Frontal cortex (tissue), 4 donors: ENCODE measurements at places on chromosomes 3 and 15.
A peak's percentile ranks its signal among the peaks of the same experiment; 100 is the strongest.

- DNase-seq: no peak
These were observed 80.9 kb downstream of the LRRC3B start for GRCh38 chr3:26703519-26703918.

DNA sequence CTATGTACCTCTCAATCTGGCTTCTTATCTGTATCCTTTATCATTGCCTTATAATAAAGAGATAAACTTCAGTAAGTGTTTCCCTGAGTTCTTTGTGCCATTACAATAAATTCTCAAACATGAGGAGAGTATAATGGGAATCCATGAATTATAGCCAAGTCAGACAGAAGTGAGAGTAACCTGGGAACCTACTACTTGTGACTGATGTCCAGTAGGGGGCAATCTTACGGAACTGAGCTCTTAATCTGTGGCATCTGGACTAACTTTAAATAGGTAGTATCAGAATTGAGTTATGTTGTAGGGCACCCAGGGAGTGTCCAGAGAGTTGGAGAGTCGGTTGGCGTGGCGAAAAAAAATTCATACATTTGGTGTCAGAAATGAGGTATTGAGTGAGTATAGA lies 542.6 kb downstream of the ZBBX start:
- DNase-seq: no peak

DNA sequence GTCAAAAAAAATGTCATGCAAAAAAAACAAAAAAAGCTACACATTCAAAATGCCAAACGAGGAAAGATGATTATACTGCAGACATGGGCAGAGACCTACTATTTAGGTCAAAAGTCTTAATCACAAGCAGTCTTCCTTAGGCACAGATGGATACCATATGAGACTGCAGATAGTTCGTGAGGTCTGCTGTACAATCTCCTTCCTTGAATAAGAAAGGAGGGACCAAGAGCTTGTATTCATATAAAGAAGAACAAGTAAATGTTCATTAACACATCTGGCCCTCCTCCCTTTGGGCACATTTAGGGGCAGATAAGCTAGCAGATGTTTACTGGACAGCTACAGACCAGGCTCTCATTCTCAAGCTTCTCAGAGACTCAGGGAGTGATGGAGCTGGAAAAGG lies 45.3 kb downstream of the ANXA2 start:
- no peak for DNase-seq

DNA sequence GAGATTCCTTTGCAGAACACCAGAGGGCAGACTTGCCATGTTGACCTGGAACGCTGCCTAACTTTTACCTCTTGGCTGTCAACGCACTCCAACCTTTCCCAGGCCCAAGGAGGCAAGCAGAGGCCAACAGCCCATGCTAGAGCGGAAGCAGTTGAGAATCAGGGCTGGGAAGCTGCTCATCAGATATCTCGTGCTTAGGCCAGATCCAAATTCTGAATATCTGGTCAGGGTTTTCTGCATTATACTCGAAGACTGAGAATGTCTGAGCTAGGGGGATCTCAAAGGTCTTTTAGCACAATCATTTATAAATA lies 2.5 kb downstream of the XIRP1 start:
- peak; percentile 85 for DNase-seq

GRCh38 chr15:58399739-58400138 lies 32.1 kb upstream of the LIPC start:
- no peak for DNase-seq

DNA sequence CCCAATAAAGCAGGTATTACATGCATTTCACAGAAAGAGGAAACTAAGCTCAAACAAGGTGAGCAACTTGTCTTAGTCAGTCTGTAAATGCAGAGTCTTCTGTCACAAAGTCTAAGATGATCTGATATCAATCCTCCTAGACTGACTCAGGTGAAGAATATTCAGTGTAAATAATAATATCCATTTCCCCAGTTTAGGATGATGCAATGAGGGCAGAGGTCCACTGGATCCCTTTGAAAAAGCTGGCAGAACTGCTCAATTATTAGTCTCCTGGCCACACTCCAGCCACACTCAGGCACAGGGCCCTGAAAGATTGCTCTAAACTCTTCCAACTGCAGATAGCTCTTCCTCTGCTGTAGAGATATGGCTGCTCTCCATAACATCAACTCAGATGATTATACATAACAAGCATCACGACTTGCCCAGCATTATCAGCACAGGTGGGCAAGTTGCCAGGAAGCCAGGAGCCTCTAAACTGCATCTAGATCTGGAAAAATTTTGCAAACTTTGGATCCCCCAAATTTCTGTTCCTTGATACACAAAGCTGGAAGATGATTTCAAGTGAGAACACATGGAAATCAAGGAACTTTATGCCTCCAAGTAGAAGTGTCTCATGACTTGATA lies 129.8 kb upstream of the CPNE4 start:
- no peak for DNase-seq

DNA sequence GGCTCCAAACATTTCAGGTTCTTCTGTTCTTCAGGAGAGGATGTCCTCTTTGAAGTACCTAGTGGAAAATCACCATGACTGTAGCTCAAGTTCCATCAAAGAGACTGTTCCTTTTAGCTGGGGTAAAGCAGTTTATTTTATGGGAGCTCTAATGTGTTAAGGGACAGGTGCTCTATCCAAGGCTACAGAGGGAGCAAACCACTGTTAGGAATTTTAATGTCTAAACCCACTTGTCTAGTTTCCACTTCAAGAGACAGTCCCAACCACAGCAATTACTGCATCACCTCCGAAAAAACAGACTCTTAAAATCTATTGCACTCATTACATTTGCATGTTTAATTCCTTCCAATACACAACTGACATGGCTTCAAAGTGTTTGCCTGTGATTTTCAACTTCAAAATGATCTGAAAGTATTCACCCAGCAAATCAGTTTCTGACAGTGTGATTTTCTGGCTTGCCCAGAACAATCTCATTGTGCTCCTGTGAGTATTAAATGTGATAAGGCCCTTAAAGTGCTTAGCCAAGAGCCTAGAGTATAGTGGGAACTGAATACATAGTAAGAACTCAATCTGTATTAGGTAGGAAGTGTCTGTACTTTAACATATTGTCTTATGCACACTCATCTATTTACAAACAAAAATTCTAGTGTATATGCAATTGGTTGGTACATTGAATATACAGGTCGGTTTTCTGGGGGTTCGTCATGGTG lies 266.5 kb upstream of the CCDC54 start:
- no peak for DNase-seq

DNA sequence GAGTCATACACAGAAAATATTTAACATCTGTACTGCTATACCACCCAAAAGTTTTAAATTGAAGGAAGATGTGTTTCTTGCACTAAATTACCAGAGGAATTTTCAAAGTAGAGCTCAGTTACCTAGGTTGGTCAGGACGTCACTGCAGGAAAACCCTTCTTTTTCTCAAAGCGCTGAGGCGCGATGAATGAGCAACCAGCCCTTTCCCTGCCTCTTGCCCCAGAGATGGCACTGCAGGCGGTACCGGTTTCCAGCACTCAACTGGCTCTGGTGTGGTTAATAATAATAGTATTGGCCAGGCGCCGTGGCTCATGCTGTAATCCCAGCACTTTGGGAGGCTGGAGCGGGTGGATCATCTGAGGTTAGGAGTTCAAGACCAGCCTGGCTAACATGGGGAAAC lies 49.3 kb downstream of the HES1 start:
- no peak for DNase-seq
